ENCODE measurements at places on chromosomes 2 and 18.

GRCh38 chr2:31429759-31430438 lies 15.4 kb upstream of the XDH start:
- no peak for DNase-seq

DNA sequence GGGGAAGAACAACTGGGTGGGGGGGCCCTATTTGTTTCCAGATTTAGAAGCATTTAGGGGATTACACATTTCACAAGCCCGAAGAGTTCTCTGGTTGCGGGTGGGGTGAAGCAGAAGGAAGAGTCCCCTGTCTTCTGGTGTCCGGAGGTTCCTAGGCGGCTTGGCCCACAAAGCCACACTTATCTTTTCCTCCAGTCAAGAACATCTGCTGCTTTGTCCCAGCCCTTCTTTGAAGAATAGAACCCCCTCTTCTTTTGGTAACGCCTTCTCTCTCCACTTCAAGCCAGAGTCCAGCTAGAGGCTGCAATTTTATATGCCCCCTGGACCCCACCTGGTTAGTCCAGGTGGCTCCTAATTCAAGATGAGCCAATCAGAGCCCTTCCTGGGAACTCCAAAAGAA lies 15.8 kb downstream of the BOLA3 start:
- DNase-seq: no peak

DNA sequence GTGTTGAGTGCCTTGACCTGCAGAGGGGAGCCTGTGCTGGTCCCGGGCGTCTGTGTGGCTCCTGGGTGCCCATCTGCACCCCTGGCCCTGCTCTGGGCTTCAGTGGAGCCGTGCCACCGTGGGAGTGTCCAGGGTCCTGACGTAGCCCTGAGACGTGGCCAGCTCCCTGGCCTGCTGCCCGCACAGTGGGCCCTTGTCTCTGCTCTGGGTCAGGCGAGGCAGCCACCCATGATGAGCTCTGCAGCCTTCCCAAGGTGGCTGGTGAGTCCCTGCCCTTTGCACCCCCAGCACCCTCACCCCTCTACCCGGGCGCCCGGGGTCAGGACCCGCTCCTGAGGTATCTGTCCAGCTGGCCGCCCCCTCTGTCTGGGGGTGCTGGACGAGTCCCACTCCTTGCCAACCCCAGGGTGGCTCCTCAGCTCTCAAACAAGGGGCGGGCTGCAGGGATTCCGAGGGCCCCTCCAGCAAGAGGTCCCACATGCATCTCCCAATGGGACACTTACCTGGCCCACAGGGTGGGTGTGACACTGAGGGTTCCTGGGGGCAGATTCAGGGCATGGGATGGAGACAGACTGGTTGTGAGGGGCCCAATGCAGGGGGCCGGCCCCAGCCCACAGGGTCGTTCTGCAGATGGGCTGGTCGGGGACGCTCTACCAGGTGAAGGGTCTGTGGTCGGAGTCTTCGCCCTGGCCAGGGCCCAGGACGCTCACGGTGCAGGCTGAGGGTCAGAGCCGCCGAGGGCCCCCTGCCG lies 2.4 kb downstream of the NEU4 start:
- DNase-seq: peak; percentile 74

- DNase-seq: no peak
Measured at GRCh38 chr2:232875256-232876121, 5.4 kb downstream of the SNORC start.

- DNase-seq: no peak
Measured at GRCh38 chr2:160315337-160315736, 115.3 kb upstream of the ITGB6 start.

GRCh38 chr2:207143215-207144172 lies 22.3 kb downstream of the KLF7 start:
- DNase-seq: peak; percentile 85

DNA sequence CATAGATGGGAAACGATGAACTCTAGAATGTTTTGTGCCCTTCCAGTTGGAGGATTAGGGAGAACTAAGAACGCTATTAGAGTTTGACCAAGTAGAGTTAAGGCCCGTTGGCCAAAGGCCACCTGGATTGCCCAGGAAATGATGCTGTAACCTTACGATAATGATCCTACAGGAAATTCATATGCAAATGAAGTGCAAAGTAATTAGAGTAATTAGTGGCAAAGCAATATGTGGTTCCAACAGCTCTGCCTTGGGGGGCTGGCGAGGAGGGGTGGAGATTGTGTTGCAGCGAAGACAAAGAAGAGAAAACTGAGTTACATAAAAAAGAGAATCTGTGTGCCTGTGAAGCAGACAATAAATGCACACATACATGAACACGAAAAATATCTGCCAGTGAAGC lies 61.5 kb upstream of the BOD1L2 start:
- no peak for DNase-seq
